MCF 10A (cell line): ENCODE measurements at places on chromosomes 4 and X. TPM values are rescaled to one million over a fixed set of nuclear protein-coding genes. Genes with fewer than 3 reads are reported as not detected.

DNA sequence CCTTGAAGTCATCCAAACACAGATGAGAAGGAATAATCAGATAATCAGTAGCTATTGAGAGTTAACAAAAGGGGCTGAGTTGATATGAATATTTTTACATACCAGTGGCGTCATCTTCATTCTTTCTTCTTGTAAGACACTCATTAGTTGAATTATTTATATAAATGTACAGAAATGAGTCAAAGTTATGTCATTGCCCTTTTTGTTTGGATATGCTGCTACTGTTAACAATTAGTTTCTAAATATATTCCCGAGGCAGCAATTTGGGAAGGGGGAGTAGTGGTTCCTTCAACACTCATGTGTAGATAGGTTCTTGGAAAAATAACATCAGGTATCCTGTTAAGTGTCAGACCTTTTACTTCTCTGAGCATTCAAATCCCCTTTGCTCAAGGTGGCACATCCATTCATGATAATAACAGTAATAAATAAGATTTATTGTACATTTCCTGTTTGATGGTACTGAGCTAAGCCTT lies 436.6 kb downstream of the SPRY1 start:
- H3K27ac ChIP-seq = peak overlapping the region; percentile 96
- H3K4me1 ChIP-seq = peaks cover 30% of the 10 kb centered on the region
- DNase-seq = no peak
- H3K27me3 ChIP-seq = no peaks in the 10 kb centered on the region
- H3K4me3 ChIP-seq = peak overlapping the region; percentile 48

- no peak overlapping the region for H3K4me3 ChIP-seq
- H3K36me3 ChIP-seq = no peaks in the 10 kb centered on the region
- no peak for DNase-seq
- H3K27me3 ChIP-seq = no peaks in the 10 kb centered on the region
These were observed 209.5 kb downstream of the PARM1 start for GRCh38 chr4:75142382-75142781.

Gene SOWAHD
- not detected in 2 replicates for total RNA-seq

DNA sequence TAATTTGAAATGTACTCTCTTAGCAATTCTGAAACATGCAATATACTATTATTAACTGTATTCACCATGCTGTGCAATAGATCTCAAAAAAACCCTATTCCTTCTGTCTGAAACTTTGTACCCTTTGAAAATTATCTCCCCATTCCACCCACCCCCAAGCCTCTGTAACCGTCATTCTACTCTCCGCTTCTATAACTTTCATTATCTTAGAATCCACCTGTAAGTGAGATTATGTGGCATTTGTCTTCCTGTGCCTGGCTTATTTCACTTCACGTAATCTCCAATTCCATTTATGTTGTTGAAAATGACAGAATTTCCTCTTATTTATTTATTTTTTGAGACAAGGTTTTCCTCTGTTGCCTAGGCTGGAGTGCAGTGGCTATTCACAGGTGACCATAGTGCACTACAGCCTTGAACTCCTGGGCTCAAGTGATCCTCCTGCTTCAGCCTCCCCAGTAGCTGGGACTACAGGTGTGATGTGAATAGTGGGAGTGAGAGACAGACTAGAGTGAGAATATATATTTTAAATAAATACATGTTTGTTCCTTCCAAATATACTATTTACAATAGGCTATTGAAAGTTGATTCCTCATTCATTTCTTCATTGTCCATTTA lies 30.5 kb downstream of the VSIG4 start:
- no peaks in the 10 kb centered on the region for H3K27me3 ChIP-seq
- H3K4me1 ChIP-seq = no peaks in the 10 kb centered on the region
- H3K4me3 ChIP-seq = no peak overlapping the region

GRCh38 chrX:54352677-54353076 lies 5.2 kb downstream of the WNK3 start:
- DNase-seq = no peak
- H3K4me1 ChIP-seq = no peaks in the 10 kb centered on the region
- no peaks in the 10 kb centered on the region for H3K36me3 ChIP-seq
- H3K4me3 ChIP-seq = no peak overlapping the region
- peaks cover 29% of the 10 kb centered on the region for H3K27me3 ChIP-seq

DNA sequence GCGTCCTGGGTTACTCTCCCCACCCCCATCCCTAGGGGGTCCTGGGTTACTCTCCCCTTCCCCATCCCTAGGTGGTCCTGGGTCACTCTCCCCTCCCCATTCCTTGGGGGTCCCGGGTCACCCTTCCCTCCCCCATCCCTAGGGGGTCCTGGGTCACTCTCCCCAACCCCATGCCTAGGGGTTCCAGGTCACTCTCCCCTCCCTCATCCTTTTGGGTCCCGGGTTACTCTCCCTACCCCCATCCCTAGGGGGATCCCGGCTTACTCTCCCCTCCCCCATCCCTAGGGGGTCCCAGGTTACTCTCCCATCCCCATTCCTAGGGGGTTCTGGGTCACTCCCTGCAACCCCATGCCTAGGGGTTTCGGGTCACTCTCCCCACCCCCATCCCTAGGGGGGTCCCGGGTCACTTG lies 1.5 kb downstream of the ASMTL start:
- peaks cover 13% of the 10 kb centered on the region for H3K36me3 ChIP-seq
- H3K4me1 ChIP-seq = peaks cover 7% of the 10 kb centered on the region
- peak overlapping the region; percentile 87 for H3K4me3 ChIP-seq
- no peaks in the 10 kb centered on the region for H3K27me3 ChIP-seq
- H3K27ac ChIP-seq = peak overlapping the region; percentile 83

- peak; percentile 6 for DNase-seq
- H3K4me1 ChIP-seq = no peaks in the 10 kb centered on the region
- no peak overlapping the region for H3K27ac ChIP-seq
- no peaks in the 10 kb centered on the region for H3K27me3 ChIP-seq
These were observed 232.6 kb upstream of the BOD1L1 start for GRCh38 chr4:13860126-13860525.

Gene SOWAHB
- 0.12 and 0.58 TPM in 2 replicates for total RNA-seq

- no peaks in the 10 kb centered on the region for H3K4me1 ChIP-seq
- no peak overlapping the region for H3K27ac ChIP-seq
- H3K36me3 ChIP-seq = no peaks in the 10 kb centered on the region
- no peak for DNase-seq
- H3K27me3 ChIP-seq = no peaks in the 10 kb centered on the region
These were observed 1833.2 kb upstream of the PCDH7 start for GRCh38 chr4:28886934-28887333.

DNA sequence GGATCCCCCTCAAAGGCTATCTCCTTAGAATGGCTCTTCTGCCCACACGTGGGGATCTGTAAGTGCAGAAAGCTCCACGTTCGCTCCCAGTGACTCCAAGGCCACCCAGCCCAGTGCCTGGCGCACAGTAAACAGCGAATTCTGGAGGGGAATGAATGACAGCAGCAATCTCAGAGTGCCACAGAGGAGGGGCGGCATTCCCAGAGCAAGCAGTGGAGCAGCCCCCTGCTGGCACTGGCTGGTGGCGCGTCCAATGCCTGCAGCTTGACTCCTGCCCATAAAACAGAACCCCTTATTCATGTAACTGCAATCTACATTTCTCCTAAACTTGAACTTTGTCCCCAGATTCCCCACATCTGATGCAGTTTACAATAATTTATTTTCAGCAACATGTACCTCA lies 6.9 kb upstream of the HELT start:
- peak; percentile 43 for DNase-seq
- no peaks in the 10 kb centered on the region for H3K36me3 ChIP-seq
- peaks cover 76% of the 10 kb centered on the region for H3K27me3 ChIP-seq

- peak; percentile 25 for DNase-seq
- H3K27ac ChIP-seq = no peak overlapping the region
- no peak overlapping the region for H3K4me3 ChIP-seq
- H3K27me3 ChIP-seq = no peaks in the 10 kb centered on the region
- H3K4me1 ChIP-seq = peaks cover 4% of the 10 kb centered on the region
These were observed 131.3 kb downstream of the FHDC1 start for GRCh38 chr4:153067376-153067775.

- no peak overlapping the region for H3K27ac ChIP-seq
- no peaks in the 10 kb centered on the region for H3K27me3 ChIP-seq
- H3K4me1 ChIP-seq = peaks cover 9% of the 10 kb centered on the region
- H3K36me3 ChIP-seq = no peaks in the 10 kb centered on the region
These were observed 42.8 kb downstream of the UCHL1 start for GRCh38 chr4:41299486-41299885.

Gene CDX4
- not detected in 2 replicates for total RNA-seq

Gene SPANXN3
- not detected in 2 replicates for total RNA-seq

GRCh38 chr4:68272380-68272779 lies 26.9 kb upstream of the TMPRSS11B start:
- peaks cover 6% of the 10 kb centered on the region for H3K36me3 ChIP-seq
- H3K27ac ChIP-seq = no peak overlapping the region
- no peaks in the 10 kb centered on the region for H3K27me3 ChIP-seq
- peak overlapping the region; percentile 77 for H3K4me3 ChIP-seq
- H3K4me1 ChIP-seq = peaks cover 7% of the 10 kb centered on the region

GRCh38 chrX:15915959-15916703 lies 61.5 kb upstream of the AP1S2 start:
- peaks cover 93% of the 10 kb centered on the region for H3K27me3 ChIP-seq
- DNase-seq = no peak
- no peaks in the 10 kb centered on the region for H3K4me1 ChIP-seq
- no peak overlapping the region for H3K4me3 ChIP-seq
